ENCODE measurements at places on chromosomes 5 and 9.

DNA sequence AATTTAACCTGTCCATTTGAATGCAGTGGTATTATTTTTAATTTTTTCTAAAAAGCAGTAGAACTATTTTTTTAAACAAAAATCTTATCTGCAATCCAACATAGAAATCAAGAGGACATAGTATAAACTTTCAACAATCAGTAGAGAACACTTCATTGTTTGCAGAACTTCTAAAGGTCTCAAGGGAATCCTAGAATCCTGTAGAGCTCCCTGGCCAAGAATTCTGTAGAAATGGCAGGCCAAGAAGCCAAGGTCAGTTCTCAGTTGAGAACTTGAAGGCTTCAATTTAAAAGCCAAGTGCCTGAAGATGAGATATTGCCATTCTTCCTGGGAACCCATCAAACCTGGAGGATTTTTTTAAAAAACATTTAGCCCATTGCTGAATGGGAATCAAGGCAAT is 199.2 kb upstream of the KLF4 start:
- no peak for DNase-seq

- no peak for DNase-seq
Measured at GRCh38 chr9:101047848-101048397, 19.4 kb downstream of the PLPPR1 start.

DNA sequence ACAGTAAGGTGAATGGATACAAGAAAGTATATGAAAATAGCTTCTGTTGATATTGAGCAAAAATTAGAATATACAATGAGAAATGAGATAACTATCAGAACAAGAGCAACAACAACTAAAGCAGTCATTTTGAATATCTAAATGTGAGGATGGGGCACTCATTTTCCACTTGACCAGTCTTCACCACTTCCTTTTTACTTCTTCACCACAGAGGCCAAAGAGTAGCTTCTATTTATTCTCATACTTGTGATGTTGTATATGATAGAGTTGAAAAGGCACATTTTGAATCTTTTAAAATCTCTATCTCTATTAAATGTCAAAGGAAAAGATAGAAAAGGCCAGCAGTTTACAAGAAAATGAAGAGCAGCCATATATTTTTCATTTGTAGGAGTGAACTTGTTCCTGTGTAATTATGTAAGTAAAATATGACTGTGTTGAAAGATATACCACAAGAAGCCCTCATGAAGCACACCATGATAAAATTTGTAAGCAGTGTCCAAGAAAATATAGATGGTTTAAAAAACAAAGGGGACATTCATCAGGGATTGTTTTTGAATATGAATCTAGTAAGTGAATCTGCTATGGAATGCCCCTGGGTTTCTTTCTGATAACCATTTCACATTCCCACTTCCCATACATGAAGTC is 39.2 kb downstream of the ADAMTS19 start:
- DNase-seq, result no peak

DNA sequence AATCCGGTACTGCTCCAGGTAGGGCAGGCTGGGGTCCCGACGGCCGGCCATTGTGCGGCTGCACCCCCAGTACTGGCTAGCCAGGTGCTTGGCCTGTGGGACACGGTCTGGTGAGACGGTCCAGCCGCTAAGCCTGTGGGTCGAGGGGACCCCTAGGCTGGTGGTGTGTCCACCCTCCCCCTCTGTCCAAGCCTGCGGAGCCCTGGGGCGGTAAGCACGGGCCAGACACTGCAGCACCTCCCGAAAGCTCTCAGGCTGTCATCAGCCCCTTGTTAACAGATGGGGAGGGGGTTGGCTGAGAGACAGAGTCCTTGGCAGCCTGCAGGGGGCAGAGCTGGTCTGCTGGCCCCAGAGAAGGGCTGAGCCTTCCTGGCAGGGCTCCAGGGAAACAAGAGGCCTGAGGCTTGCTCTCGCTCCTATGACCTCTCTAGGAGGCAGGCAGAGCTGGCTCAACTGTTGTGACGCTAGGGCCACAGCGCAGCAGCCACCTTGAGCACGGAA is 11.8 kb upstream of the MRNIP start:
- DNase-seq, result no peak

DNA sequence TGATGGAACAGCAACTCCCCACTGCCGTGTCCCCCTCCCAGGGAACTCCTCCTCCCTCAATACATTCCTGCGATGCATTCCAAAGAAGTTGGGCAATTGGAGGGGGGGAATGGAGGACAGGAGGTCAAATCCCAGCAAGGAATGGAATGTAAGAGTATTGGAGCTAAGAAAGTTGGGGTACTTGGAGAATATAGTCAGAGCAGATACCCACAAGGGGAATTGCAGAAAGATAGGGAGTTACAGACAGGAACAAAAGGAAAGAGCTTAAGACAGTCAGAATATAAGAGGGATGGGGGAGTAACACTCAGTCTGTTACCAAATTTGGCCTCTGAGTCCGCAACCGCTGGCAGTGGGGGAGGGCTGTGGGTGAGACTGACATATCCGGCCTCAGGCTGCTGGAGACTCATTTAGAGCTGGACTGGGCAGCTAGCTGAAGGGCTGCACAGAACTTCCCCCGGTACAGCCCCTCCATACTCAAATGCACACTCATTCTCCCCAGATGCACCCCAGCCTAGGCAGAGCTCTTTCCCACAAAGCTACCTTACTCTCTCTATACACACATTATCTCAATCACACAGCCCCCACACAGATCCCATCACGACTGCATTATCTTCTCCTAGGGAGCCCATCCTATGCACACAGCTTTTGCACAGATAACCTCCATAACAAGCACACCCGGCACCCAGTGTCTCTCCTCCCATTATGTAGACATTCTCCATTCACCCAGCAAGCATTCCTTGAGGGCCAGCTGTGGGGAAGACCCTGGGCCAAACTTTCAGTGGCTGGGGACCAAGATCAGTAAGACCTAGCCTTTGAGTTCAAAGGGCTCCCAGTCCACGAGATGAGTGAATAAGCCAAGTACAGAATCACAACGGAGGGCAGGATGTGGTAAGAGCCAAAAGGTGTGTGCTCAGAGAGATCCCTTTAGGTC is 3.7 kb downstream of the TLN1 start:
- no peak for DNase-seq

DNA sequence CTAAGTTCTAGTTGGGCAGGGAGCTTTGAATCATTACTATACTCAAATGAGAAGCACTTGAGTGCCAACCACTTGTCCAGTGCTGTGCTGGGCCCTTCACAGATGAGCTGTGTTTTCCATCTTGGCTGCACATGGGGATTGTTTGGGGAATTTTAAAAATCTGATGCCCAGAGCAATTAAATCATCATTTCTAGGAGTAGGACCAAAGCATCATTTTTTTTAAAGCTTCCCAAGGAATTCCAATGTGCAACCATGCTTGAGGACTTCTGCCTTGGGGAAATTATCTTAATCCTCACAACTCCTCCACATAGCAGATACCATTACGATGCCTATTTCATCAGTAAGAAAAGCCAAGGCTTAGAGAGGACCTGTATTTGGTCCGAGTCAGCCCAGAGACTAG is 131.4 kb downstream of the TMEM174 start:
- DNase-seq, result no peak

DNA sequence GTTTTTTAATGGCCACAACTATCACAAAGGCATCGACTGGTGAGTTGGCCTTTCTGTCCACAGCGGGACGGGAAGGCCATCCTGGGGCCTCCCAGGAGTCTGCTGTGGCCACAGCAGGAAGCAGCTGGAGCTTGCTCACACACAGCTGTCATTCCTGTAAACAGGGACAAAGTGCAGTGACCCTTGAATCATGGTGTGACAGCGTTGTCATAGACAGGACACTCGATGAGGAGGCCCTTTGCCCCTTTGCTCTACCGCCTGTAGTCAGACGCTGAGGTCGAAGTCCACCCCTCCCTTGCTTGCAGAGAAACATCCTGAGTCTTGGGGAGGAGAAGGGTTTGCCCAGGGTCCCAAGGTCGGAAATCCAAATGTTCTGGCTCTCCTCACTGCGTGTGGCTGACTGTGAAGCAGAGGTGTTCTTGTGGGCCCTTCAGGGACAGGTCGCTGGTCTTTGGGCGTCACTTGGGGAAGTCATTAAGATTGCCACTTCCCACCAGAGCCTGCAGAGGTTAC is 35.1 kb downstream of the NDST1 start:
- no peak for DNase-seq

GRCh38 chr5:15650266-15650665 is 150.3 kb downstream of the FBXL7 start:
- no peak for DNase-seq

DNA sequence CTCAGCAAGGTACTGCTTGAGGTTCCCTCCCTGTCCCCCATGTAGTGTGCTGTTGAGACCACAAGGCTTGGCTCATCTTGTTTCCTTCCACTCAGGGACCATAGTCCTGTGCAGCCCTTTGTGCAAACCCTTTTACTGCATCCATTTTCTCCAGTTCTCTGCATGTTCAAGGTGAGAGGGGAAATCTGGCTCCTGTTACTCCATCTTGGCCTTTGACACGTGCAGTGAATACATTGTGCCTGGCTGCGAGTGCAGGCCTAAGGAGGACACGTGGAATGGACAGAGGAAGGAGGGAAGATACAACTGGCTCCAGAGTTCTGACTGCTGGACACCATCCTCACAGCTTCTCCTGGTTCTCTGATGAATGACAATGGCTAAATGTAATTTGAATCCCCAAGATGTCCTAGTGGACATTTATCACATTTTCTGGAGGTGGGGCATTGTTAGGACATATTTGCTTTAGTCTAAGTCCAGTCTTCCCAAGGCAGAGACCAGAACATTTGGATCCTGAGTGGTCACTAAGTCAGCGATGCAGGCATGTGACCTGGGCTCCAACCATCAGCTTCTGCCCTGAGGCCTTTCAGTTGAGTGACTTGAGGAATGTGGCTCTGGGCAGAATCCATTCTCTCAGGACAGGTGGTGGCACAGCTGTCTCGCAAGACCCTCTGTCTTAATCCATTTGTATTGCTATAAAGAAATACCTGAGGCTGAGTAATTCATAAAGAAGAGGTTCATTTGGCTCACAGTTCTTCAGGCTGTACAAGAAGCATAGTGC is 189.0 kb upstream of the DAP start:
- DNase-seq, result no peak

DNA sequence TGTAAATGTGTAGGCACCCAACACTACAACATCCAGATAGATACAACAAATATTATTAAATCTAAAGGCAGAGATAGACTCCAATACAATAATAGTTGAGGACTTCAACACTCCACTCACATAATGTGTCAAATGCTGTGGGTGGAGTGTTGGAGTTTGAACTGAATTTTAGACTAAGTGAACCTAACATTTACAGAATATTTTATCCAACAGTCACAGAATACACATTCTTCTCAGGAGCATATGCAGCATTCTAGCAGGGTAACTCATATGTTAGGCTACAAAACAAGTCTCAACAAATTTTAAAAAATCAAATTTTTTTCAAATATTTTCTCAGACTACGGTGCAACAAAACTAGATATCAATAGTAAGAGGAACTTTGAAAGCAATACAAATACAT is 648.7 kb upstream of the CDH18 start:
- no peak for DNase-seq

- DNase-seq, result no peak
Measured at GRCh38 chr9:120839146-120839545, 3.6 kb downstream of the PSMD5 start.

DNA sequence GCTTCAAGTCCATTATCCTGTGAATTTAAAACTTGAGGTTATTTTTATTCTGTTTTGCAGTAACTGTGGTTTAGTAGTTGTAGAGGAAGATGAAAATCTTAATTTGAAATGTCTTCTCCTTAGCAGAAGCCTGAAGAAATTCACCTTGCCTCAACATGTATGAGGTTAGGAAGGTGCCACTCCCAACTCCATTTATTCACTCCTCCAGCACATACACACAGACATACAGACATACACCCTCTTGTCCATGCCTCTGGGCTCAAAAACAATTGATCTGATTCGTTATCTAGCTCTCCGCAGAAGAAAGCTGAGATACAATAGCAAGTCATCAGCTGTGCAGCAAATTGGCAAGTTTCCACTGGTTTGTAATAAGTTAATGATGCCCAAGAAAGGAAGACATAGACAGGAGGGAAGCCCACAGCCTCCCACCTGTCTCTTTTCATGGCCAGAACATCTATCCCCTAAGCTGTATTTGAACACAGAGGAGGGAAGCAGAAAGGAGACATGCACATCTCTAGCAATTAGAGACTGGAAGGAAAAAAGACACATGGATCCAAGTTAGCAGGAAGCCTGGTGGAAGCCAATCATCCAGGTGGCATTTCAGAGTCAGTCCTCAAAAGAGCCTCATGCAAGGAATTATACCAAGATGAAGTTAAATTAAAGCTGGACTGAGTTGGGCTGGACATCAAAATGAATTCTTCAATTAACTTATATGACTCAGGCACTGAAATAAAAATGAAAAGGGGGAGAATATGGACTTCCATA is 257.9 kb downstream of the ASTN2 start:
- no peak for DNase-seq

- no peak for DNase-seq
Measured at GRCh38 chr9:69590266-69590665, 81.9 kb downstream of the APBA1 start.

DNA sequence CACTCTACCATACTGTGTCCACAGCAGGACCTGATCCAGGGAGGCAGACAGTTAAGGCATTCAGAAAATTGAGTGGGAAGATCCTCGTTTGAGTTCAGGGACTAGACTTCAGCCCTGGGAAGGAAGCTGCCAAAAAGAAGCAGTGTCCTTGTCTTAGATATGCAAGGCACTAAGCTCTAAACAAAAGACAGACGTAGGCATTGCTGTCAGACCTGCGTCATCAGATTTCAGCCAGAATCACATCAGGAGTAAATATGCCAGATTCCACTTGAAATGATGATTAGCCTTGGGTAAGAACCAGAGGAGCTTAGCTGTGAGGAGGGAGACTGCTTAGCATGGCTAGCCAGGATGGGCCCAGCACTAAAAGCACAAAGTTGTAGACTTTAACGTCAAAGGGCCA is 56.7 kb downstream of the MAMDC2 start:
- no peak for DNase-seq

GRCh38 chr9:91677822-91678436 is 254.3 kb upstream of the NFIL3 start:
- no peak for DNase-seq

DNA sequence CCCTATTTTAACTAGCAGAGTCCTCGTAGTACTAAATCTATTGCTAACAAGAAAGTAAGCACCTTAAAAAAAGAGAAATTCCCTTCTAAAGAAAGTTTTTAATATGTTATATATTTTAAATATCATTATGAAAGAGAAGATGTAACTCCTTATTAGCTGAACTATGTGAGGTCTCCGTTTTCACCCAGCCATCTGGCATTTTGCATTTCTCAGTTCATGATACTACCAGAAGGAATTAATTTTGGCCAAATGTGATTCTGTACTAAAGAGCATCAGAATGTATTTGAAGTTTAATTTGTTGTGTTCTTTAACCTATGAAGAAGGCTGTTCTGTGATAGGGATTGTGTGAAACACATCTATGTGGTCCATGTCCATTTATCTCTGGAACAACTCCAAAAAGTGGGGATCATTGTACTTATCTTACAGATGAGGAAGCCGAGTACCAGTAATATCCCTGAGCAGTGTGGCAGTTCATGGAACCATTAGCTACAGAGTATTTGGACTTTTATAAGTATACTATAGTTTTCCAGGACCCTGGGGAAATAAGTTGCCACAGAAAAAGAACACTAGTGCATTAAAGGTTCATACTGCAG is 29.8 kb downstream of the TNFAIP8 start:
- DNase-seq, result no peak

- no peak for DNase-seq
Measured at GRCh38 chr9:4618700-4619099, 43.4 kb upstream of the PLPP6 start.

Measured in stimulated activated CD8-positive, alpha-beta memory T cell treated with anti-CD3 and anti-CD28 coated beads, Interleukin-7, amount 100 ng/mL, for 48 hours (primary cell).